Right ventricle myocardium inferior (tissue), 1 donor: ENCODE measurements at places on chromosomes 4 and X.

DNA sequence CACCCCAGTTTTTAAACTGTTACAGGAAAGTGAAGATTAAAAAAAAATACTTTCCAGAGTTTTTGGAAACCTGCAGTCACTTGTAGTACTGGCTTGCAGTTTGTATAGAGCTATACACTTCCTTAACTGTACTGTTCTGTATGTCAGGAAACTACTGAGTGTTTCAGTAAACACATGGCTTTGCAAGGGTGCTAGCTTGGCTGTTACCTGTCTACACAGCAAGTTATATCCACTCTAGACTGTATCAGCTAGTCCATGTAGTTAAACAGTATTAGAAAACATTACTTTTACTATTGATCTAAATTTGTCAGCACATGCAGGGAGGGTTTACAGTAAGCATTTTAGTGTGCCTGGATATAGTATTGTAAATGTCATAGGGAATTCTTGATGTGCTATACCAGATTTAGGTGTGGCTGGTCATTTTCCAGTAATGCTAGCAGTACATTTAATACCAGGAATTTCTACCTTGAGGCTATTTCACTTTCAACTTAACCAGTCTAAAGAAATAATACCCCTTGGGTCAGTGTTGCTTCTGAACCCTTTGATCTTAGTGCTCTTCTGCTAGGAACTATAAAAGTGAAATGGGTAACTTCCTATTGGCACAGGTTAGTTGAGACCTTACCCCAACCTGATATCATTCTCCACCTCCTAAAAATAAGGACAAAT, 192.3 kb upstream of the ANKRD50 start:
- DNase-seq, result no peak

DNA sequence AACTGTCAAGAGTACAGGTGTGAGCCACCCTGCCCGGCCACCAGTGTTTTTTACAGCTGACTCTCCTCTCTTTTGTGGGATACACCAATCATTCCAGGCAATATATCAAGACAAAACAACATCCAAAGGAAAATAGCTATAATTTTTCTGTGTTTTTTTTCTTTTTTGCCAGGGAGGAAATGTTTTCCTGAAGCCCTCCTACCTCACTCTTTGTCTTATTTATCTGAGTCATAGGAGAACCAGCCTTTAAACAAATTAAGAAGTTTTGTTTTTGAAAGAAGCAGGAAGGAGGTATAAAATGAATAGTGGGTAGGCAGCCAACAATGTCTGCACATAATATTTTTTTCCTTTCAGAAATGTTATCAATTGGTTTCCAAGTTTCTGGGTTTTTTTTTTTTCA, 493.9 kb downstream of the CCSER1 start:
- no peak for DNase-seq

GRCh38 chr4:95602872-95603271, 54.1 kb upstream of the UNC5C start:
- DNase-seq, result no peak

- no peak for DNase-seq
These were observed 56.6 kb downstream of the AREG start for GRCh38 chr4:74501579-74501978.

DNA sequence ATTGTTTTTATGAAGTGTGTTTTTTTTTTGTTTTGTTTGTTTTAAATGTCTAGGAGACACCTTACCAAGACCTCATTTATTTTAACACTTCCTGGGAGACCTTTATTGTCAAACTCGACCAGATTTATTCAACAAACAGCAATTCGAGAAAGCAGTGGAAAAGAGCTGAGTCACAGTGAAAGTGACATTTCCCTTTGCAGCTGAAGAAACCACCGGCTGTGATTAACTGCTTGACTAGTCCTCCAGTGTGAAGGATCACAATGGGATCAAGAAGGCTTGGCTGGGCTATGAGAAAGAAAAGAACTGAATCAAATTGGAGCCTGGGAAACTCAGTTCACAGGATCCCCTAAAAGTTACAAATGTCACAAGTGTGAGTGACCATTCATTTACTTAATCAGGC, 11.9 kb upstream of the ADH7 start:
- DNase-seq, result no peak
